Activated naive CD4-positive, alpha-beta T cell treated with Interleukin-2 at 50 U/mL for 16 hours (primary cell): ENCODE measurements at places on chromosomes 1 and 21.

DNA sequence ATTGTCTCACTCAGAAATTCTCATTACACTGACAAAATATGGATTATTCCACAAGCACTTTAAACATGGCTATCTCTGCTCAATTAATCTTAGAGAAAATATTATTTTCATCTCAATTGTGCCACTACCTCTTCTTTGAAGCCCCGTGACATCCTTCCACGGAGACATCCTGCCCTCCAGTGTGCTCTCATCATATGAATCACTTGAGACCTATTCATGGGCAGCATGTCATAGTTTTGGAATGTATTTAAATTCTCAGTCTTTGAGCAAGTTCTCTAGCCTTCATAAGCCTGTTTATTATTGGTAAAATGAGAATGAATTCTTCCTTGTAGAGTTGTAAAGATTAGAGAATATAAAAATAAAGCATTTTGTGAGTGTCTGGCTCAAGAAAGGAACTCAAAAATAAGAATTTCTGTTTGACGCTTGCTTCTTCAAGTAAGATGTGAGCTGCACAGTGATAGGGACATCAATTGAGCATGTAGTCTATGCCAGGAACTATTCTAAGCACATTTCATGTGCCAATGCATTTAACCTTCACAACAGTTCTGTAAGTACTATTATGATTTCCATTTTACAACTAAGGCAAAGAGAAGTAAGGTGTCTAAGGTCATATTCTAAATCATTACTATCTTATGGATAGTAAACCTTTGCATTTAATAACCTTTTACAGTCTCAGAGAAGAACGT lies 557.4 kb upstream of the ZRANB2 start:
- DNase-seq, result no peak

- DNase-seq, result no peak
Observed at GRCh38 chr1:100461222-100461621, 76.7 kb upstream of the GPR88 start.

GRCh38 chr1:98897479-98897878 lies 107.2 kb downstream of the PLPPR5 start:
- DNase-seq, result no peak

GRCh38 chr1:184896000-184896399 lies 78.3 kb downstream of the NIBAN1 start:
- no peak for DNase-seq

GRCh38 chr1:198155253-198155652 lies 1.5 kb upstream of the NEK7 start:
- DNase-seq, result no peak

DNA sequence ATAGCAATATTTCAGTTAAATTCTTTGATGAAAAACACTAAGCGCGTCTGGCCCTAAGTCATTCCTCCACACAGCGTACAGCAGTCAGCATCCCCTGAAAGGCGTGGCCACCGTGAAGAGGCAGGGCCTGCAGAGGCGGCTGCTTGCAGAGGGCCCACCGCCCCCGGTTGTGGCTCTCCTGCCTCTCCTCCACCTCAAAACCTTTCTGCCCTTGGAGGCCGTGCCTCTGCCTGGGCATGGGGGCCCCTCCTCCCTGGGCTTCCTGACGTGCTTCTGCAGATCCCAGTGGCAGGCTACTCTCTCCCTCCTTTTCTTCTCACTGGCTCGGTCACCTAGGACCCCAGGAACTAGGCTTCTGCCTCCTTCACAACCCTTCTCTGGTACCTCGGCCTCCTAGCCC lies 16.2 kb downstream of the CLSTN1 start:
- DNase-seq, result no peak

DNA sequence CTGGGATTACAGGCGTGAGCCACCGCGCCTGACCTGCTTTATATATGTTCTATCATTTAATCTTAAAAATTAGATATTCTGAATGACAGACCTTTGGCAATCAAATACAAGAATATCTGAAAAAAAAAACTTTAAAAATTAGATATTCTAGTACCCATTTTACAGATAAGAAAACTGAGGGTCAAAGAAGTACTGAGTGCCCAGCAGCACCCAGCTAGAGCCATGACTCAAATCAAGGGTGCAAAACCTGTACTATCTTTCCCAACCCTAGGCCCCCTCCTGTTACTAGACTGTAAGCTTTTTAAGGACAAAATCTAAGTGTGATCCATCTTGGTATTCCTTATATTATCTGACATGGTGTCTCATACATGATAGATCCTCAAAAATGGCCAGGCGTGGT lies 8.3 kb downstream of the ARHGAP30 start:
- no peak for DNase-seq

GRCh38 chr1:170365331-170365730 lies 166.6 kb upstream of the GORAB start:
- DNase-seq, result no peak

- DNase-seq, result no peak
Observed at GRCh38 chr1:153342178-153342577, 6.5 kb downstream of the PGLYRP4 start.
